LHCN-M2 (cell line): ENCODE measurements at places on chromosomes 13 and 19. TPM values are rescaled to one million over a fixed set of nuclear protein-coding genes. Genes with fewer than 3 reads are reported as not detected.
A peak's percentile ranks its signal among the peaks of the same experiment; 100 is the strongest.

Gene CEACAM4
- not detected in 2 replicates for total RNA-seq

Gene MADCAM1
- 0.19 and 0.23 TPM in 2 replicates for total RNA-seq

DNA sequence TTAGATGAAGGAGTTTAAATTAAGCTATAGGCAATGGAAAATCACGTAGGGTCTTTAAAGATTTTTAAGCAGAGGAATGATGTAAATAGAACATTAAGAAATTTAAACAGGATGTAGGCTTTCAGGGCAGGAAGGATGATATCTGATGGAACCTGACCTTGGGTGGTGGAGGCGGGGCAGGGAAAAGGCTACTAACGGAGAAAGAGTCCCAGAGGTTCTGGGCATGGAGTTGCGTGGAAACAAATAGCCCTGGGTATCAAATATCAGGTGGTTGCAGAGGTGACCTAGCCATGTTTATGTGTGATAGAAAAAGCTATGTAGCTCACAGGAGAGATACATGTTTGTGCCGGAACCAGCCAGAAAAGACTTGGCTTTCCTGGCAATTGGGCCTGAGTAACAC is 7.8 kb upstream of the CDK8 start:
- DNase-seq = no peak

- DNase-seq = no peak
These were observed 524.2 kb upstream of the NBEA start for GRCh38 chr13:34417896-34418295.

- no peak for DNase-seq
These were observed 14.7 kb downstream of the UBAC2 start for GRCh38 chr13:99215184-99215830.

- no peak for DNase-seq
These were observed 9.2 kb upstream of the ASPDH start for GRCh38 chr19:50522881-50523280.

GRCh38 chr19:51493776-51494175 is 7.8 kb downstream of the SIGLEC12 start:
- DNase-seq = no peak

Gene PDE4C
- 0.17 and 0.26 TPM in 2 replicates for total RNA-seq

GRCh38 chr13:49679246-49679645 is 12.0 kb downstream of the EBPL start:
- no peak for DNase-seq

Gene ETV2
- total RNA-seq = 0.46 and 1.5 TPM in 2 replicates

DNA sequence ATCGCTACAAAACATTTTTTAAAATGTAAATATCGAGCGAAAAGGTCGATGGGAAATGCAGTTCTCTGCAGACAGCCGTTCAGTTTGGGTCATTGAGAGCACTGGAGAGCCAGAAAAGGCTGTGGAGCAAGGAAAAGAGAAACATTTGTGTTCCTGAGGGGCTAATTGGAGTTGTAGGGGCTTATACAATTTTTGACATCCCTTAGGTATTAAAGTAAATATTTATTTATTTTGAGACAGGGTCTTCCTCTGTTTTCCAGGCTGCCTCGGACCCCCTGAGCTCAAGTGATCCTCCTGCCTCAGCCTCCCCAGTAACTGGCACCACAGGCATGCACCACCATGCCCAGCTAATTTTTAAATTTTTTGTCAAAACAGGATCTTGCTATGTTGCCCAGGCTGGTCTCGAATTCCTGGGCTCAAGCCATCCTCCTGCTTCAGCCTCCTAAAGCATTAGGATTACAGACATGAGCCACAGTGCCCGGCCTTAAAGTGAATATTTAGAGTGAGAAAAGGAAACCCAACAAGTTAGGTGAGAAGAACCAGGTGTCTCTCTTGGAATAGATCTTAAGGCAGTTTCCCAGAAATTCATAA is 825 bp upstream of the YIF1B start:
- DNase-seq = no peak

Gene GGN
- total RNA-seq = 1.3 and 2.6 TPM in 2 replicates

DNA sequence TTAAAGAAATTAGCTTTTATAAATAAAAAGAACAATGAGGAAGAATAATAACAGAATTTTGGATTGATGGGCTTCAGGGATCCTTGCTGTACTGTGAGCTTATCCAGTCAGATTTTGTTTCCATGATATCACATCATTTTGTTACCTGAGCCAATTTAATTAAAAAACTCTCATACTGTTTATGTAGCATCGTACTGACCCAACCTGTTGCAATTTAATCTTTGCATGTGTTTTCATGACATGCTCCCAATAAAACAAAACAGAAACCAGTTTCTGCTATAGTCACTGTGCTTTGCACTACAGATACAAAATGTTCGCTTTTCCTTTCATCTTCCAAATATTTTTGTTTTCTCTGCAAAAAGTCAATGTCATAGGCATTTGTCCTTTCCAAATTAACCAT is 109.7 kb upstream of the RNF113B start:
- no peak for DNase-seq

DNA sequence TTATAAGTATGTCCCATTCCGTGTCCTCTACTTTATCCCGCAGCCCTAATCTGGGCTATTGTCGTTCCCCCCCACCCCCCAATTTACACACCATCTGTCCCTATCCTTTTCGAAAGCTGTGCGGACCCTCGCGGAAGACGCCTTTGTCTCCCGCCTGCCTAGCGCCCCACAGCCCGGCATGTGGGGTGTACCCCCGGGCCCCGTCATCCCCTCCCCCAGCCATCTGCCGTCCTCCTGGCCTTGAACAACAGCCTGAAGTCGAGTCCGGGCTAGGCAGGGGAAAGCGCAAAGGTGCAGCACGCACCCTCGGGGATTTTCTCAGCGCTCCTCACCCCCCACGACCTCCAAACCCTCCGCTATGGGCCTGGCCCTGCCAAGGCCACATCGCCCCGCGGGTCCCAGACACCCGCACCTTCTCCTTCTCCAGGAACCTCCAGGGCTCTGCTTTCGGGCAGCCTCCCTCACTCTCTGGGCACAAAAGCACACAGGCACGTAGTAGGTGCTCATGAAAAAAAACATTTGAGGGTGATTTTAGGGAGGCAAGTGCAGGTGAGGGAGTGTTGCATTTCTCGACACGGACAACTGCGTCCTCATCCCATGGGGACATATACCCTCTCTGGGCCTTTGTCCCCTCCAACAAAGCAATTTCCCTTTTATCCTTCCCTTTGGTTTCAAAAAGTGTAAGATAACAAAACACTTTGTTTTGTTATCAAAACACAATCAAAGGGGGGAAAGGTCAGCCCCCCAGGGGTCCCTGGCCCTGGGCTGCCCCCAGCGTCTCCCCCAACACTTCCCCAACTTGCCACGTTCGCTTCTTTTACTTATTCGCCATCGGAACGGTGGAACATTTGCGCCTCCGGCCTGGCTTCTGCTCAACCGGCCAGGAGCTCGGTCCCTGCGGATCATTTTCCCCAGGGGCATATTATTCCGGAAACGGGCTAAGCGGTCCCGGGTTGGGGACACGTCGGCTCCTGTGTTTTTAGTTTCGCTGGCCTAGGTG is 16.4 kb downstream of the CCDC124 start:
- no peak for DNase-seq

Gene LRRC63
- total RNA-seq = not detected in 2 replicates

Gene JAK3
- 0.45 TPM in 1 of 2 replicates, not detected in the other for total RNA-seq

Gene ZNF575
- 1.5 TPM in 1 of 2 replicates, not detected in the other for total RNA-seq

- DNase-seq = no peak
These were observed 78.2 kb downstream of the RASA3 start for GRCh38 chr13:114054264-114054663.

DNA sequence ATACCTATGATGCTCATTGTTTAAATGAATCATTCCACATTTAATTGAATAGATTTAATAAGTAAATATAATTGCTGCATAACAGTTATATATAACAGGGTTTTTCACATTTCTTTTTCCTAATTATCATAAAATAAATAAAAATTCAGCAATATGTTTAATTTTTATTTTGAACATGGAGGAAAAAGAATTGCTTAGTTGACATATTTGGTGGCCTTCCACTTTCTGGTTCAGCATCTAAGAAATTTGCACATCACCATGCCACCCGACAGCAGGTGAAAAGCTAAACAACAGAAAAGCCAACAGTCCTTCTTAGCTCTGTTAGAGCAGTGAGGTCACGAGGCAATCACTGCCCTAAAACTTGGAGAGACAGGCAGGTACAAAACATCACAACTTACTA is 790.2 kb downstream of the GPC5 start:
- no peak for DNase-seq

GRCh38 chr19:47781590-47782262 is 3.2 kb downstream of the SELENOW start:
- DNase-seq = peak; percentile 63

- DNase-seq = peak; percentile 45
These were observed 10.4 kb downstream of the ZNF93 start for GRCh38 chr19:19911150-19911549.

DNA sequence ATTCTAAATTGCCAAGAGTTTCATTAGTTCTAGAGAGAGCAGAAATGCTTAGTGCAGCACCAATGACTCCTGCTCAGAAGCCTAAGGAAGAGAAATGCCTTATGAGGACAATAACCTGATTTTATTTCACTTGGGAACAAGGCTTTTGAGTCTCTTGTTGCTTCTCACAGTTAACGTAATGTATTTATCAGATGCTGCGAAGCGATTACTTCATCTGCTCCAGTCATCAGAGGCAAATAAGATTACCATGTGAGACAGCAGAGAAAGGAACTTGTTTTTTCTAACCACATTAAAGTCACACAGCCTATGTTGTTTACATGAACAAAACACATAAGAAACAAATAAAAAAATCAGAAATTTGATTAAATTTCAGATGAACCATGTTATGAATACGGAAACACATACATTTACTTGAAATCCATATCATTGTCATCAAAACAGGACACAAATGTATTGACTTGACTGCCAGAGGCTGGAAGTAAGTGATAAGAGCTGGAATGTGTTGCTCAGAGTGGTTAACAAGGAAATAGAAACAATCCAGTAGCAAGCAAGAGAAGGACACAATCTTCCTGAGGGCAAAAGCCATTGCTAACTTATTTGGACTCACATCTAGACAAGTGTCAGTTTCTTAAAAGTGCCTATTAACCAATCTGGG is 147.3 kb downstream of the LHFPL6 start:
- DNase-seq = no peak

Gene HIPK4
- not detected in 2 replicates for total RNA-seq

Gene GPC6
- 13.0 and 17.0 TPM in 2 replicates for total RNA-seq

Gene ZNF429
- total RNA-seq = 8.0 and 11.0 TPM in 2 replicates

DNA sequence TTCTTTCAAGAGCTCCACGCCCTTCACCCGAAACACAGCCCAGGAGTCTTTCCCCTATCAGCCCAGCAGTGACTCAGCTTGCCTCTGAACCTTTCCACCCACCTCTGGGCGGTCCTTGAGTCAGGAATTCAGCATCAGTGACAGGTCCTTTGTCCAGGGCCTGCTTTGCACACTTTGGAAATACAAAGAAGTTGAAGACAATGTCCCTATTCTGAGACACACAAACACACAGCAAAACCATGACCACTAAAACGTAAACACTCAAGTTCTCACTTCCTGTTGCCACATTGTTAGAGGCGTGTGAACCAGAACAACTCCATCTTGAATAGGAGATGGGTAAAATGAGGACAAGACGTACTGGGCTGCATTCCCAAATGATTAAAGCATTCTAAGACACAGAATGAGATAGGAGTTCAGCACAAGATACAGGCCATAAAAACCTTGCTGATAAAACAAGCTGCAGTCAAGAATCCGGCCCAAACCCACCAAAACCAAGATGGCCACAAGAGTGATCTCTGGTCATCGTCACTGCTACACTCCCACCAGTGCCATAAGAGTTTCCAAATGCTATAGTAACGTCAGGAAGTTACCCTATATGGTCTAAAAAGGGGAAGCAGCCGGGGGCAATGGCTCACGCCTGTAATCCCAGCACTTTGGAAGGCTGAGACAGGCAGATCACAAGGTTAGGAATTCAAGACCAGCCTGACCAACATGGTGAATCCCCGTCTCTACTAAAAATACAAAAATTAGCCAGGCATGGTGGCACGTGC is 49.2 kb upstream of the ATP12A start:
- no peak for DNase-seq

Gene FCAR
- not detected in 2 replicates for total RNA-seq

DNA sequence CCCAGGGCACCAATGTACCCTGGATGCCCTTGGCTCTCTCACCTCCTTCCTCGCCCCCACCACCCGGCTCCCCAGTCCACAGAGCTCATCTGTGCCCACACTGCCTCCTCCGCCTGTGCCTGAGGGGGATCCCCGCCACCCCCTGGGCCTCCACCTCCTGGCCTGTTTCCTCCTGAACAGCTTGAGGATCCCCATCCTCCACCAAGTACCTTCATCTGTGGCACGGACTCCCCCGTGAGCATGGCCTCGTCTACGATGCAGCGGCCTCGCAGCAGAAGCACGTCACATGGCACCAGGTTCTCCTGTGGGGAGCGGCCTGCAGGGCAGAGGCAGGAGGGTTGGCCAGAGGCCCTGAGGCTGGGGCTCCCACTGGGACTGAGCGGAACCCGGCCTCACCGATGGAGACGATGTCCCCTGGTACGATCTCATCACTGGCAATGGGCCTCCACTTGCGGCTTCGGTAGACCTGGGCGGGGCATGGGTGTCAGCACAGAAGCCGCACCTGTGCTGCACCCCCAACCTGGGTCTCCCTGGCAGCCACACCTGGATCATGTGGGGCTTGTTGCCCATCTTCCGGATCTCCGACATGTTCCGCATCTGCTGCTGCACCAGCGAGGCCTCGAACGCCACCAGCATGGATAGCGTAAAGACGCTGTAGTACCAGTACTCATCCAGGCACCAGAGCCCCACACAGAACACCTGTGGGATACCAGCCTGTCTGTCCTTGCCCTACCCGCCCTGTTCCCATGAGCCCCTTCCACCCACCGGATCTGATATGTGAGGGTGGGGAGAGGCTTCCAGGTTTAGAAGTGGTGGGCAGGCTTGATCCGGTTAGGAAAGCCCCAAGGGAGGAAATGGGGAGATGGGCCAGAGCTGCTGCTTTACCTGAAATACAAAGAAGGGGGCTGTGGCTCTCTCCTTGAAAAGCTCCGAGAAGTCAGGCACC is 6.8 kb downstream of the ATP13A1 start:
- no peak for DNase-seq

Gene JSRP1
- 219 TPM in 2 replicates for total RNA-seq

- DNase-seq = no peak
These were observed 25.1 kb upstream of the C13orf46 start for GRCh38 chr13:113998781-113999617.

- DNase-seq = peak; percentile 59
These were observed 121.7 kb downstream of the FNDC3A start for GRCh38 chr13:49097374-49097773.

DNA sequence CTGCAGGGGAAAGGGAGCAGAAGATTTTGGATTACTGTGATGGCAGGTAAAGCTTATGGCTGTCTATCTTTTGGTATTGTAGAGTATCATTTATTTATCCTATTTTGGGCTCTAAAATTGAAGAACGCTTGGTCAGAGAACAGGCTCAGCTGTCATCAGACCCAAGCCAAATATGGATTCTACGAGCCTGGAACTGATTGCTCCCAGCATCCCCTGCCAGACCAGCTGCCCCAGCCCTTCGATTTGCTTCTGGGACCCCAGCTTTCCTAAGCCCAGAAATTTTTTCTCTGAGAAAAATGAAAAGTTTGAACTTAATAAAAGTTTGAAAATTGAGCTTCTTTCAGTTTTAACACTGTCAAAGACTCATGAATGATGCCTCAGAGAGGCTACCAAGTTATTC is 472.8 kb downstream of the DACH1 start:
- no peak for DNase-seq
